ENCODE measurements at places on chromosomes 4 and X.
A peak's percentile ranks its signal among the peaks of the same experiment; 100 is the strongest.

DNA sequence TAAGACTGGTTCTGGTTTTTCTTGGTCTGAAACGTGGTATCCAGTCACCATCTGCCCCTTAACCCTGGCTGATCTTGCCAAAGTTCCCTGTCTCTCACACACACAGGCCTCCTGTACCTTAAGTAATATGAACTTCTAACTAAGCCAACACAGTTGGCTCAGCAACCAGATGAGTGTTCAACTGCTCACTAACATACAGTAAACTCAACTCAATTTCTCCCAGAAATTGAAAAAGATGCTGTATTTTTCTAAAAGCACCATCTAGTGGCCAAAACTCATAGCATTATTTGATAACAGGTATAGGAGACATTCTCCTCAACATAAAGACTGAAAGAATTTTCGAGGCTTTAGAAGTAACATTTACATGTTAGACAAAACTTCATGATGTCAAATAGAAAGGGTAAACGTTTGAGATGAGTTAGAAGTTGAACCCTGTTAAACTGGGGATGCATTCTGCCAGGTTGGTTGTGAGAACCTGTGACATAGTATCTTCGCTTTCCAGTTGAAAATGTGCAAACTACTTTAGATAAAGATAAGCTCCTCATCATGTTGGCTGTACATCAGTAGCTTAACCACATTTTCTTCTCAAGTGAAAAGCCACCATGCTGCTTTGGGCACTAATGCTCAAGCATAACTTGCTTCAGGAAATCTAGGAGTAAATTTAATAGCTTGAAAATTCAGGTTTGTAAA is 31.2 kb downstream of the CCNI start:
- no peak for DNase-seq

DNA sequence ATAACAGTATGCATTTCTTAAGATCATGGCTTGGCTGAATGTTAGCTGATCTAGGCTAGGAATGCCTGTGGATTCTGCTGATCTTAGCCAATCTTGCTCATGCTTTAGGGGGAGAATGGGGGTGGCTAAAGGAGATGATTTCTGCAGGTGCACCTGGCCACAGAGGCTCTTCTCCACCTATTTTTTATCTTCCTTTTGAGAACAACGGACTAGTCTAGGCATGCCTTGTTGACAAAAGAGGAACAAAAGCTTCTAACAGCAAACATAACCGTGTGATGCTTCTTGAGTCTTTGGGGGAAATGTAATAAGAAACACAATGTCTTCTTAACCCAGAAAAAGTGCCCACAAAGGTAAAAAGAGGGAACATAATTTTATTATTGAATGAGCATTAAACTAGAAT is 743.5 kb downstream of the ARAP2 start:
- DNase-seq: no peak

DNA sequence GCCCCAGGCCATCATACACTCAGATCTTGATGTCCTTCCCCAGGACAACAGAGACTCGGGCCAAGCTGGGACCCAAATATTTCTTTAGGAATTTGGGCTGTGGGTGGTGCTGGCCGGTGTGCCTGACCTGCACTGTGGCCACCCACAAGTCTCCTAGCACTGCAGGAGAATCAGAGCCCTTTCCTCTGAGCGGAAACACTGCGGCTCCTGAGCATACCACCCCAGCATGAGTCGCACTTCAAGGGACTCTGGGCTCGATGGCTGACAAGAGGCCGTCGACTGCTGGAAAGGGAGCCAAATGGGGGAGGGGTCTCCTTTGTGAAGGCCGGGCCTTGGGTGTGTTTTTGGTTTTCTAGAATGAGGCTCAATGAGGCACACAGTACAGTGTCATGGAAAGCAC is 13.0 kb upstream of the IRAK1 start:
- no peak for DNase-seq

GRCh38 chr4:189502841-189503435 is 437.7 kb upstream of the FRG1 start:
- no peak for DNase-seq

- DNase-seq: no peak
Observed at GRCh38 chr4:185585211-185585610, 49.9 kb upstream of the PDLIM3 start.

DNA sequence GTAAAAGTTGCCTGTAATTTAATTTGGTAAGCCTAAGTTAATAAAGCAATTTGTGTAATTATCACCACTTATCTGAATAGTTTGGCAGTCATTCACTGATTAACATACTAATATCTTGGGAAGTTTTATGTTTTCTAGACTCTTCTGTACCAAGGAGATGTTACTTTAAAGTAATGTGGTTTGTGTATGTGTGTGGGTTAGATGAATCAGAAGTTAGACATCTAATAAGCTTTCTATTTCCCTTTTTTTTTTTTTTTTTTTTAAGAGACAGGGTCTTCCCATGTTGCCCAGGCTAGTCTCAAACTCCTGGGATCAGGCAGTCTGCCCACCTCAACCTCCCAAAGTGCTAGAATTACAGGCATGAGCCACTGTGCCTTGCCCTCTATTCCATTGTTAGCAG is 5.3 kb downstream of the SLAIN2 start:
- no peak for DNase-seq

DNA sequence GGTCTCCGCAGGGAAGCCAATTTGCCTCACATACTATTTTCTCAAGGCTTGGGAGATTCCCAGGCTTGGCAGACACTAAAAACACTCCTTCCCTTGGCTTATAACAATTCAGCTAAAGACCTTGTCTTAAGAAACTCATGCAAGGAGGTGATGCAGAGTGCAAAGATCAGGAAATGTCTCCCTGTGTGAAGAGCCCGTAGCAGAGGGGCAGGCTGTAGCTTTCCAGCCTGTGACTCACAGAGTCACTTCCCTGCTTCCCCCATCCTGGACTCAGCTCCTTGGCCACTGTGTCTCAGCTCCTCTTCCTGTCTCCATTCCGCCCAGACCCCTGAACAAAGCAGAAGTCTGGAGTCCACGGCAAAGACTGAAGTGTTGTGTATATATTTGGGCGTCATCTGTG is 56.1 kb downstream of the KDR start:
- no peak for DNase-seq

- peak; percentile 7 for DNase-seq
Observed at GRCh38 chr4:57342411-57342810, 232.2 kb upstream of the IGFBP7 start.

- DNase-seq: no peak
Observed at GRCh38 chrX:46637938-46638337, 64.4 kb downstream of the CHST7 start.

- DNase-seq: no peak
Observed at GRCh38 chrX:13752646-13753045, 18.1 kb downstream of the OFD1 start.

DNA sequence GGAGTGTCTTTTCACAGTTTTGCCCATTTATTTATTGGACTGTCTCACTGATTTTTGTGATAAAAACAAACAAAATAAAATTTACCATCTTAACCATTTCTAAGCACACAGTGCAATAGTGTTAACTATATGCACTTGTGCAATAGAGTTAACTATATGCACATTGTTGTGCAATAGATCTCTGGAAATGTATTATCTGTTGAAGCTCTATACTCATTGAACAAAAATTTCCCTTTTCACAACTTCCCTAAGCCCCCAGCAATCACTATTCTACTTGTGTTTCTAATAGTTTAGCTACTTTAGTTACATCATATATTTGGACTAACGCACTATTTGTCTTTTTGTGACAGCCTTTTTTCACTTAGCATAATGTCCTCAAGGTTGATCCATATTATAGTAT is 59.7 kb upstream of the BEX4 start:
- DNase-seq: no peak

DNA sequence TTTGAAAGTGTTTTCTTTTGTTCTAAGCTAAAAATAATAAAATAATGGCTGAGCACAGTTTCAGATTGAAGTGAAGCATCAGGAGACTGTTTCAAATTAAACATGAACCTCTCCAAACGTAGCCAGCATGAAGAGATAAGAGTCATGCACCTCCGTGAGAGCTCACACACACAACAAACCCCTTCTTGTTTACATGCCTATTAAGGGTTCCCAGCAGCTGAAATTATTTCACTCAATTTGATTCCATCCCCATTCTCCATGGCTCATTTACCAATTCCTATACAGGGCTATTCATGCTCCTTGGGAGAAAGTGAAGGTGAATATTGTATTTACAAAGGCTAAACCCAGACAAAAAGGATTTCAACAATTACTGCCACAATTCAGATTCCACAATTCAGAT is 954.1 kb upstream of the INTU start:
- no peak for DNase-seq

- DNase-seq: no peak
Observed at GRCh38 chr4:10074076-10074766, 42.4 kb downstream of the WDR1 start.

DNA sequence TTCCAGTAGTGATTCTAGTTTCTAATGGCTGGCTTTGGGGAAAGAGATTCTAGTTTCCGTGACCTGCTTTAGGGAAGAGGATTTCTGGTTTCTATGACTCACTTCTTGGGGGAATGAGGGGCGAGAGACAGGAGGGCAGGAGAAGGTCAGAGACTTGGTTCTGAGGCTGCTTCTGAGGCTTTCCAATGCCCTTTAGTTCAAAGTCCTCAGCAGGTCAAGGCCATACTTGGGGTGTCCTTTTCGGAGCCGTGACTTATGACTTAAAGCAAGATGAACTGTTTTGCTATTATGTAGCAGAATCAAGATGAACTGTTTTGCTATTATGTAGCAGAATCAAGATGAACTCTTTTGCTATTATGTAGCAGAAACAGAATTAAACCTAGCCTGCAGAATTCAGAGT is 52.2 kb upstream of the TLR3 start:
- no peak for DNase-seq

- no peak for DNase-seq
Observed at GRCh38 chr4:186554539-186554913, 841 bp downstream of the MTNR1A start.

DNA sequence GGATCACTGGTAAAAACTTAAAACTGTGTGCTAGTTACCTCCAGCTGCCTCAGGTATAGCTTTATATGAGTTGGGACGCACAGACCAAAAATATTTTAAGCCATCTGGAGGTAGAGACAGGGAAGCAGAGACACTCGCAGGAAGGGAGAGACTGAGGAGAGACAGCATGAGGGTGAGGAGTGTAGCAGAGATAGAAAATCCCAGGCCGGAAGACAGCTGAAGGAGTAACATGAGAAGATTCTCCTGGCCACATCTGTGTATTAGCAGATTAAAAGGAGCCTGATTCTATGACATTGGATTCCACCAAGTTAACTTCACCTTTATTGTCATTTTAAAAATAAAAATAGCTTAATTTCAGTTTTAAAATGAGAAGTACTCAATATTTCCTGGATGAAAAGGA is 84.3 kb downstream of the PDLIM5 start:
- no peak for DNase-seq

All from epithelial cell of proximal tubule (primary cell).